ENCODE measurements at places on chromosomes 5 and 9. TPM values are rescaled to one million over a fixed set of nuclear protein-coding genes. Genes with fewer than 3 reads are reported as not detected.

Gene GABBR2
- total RNA-seq, result 0.88 TPM

Gene SLC36A1
- total RNA-seq, result 19.5 TPM

Gene ENDOG
- total RNA-seq, result 18.0 TPM

Gene CSF2
- not detected for total RNA-seq

Gene DAB2
- 277 TPM for total RNA-seq

DNA sequence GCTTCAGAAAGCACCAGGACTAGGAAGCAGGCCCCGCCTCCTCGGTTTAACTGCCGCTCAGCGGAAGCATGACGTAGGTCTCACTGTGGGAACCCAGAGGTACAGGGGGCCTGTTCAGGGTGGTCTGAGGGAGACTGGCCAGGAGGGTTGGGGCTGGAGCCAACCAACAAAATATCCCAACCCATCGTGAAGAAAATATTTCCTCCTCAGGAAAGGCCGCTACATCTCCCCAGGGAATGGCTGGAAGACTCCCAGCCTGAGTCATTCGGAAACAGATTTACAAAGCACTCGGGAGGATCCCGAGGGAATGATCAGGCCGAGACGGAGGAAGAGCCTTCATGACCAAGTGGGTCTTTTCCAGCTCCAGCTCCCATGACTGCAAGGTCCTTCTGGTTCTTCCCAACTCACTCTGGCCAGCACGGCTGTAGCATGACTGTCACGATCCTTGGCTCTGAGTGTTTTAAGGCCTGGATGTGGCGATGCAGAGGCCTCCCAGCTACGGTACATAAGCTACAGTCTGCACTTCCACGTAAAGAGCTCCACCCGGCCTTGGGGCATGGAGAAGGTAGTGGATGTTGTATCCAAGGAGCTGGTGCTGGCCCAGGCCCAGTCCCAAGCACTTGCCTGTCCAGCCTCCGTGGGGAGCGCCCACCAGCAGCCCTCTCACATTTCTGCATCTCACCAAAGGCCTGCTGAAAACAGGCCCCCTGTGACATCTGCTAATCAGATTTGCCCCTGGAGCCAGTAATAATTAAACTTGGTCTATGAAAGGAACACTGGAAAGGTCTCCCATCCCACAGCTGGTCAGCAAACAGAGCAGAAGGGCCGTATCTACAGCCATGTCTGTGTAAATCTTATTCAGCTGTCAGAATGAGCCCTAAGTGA is 100.6 kb downstream of the LHFPL2 start:
- DNase-seq, result peak; percentile 88

DNA sequence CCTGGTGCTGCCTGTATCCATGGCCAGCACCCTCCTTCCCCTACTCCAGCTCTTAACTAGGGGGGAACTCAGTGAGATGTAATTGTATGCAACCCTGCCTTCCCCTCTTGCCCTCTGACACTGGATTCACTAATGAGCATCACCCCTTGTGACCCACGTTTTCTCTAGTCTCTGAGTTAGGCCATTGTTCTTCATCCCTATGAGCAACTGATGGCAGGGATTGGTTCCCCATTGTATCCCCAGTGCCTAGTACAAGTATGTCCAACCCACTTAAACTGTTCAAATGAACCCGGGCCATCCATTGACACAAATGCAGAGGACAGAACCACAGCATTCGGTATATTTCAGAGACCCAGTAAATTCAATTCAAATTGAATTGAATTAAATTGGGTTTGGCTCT is 77.6 kb upstream of the ASTN2 start:
- DNase-seq, result no peak

GRCh38 chr9:87787735-87788134 is 61.8 kb downstream of the CTSL start:
- DNase-seq, result no peak

DNA sequence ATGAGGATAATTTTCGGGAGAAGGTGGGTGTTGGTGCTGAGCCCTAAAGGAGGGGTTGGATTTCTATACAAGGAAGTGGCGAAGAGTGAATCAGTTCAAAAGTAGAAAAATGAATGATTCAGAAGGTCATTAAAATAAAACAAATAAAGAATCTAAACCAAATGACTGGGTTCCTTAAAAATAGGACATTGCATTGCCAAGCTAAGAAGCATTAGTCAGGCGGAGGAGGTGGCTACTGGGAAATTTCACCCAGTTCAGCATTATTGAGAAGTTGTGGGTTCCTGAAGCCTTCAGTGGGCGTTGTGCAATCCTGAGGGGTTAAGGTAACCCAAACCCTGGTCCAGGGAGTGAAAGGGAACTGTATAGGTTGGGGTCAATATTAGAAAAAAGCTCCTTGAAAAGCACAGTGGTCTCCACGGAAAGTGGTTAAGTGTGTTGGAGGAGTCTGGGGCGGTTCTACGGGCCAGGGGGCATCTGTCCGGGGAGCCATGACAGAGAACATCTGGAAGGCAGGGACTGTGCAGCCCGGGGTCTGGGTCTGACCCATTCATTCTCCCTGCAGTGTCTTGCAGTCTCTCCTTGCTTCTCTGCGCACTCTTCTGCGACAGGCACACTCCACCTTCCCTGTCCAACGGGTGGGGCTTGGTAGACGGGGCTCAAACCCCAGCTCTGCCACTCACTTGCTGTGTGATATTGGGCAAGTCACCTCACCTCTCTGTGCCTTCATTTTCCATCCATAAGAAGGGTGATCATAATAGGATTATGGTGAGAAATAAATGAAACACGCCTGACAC is 27.6 kb upstream of the DUSP1 start:
- peak; percentile 94 for DNase-seq

GRCh38 chr9:38006163-38006562 is 62.9 kb downstream of the SHB start:
- DNase-seq, result no peak

- peak; percentile 69 for DNase-seq
Observed at GRCh38 chr5:111401906-111402305, 110.4 kb downstream of the STARD4 start.

DNA sequence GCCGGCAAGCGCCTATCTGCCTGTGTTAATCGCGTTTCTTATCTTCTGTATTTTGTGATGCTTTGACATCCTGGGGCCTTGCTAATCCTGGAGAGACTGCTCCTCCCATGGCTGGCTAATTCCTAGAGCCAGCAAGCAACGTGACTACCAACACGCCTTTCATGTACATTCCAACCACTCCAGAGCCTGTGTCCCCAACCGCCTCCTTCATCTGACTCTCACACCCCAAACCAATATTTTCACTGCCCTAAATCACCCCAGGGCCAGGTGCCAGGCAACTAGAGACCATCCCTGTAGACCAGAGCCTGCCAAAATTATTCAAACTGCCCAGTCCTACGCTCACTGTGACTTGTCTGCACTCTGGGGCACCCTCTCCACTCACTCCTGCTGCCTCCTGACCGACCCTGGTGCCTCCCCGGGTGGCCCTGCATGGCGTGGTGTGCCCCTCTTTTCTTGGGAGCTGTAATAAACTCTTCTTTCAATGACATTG is 50.5 kb upstream of the COL5A1 start:
- peak; percentile 90 for DNase-seq

DNA sequence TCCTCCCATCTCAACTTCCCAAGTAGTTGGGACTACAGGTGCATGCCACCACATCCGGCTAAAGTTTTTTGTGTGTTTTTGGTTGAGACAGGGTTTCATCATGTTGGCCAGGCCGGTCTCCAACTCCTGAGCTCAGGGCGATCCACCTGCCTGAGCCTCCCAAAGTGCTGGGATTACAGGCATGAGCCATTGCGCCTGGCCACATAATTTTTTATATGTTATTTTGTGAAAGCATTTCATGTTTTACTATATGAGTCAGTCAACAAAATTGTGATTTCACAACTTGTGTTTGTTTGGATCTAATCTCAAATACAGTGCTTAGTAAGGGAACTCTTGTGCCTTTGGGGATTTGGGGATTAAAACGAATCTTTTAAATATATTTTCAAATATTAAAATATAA is 20.0 kb upstream of the FAM120AOS start:
- DNase-seq, result peak; percentile 19

- DNase-seq, result peak; percentile 86
Observed at GRCh38 chr9:21801683-21802417, 586 bp upstream of the MTAP start.

GRCh38 chr5:180950291-180950949 is 38.2 kb upstream of the BTNL3 start:
- no peak for DNase-seq

DNA sequence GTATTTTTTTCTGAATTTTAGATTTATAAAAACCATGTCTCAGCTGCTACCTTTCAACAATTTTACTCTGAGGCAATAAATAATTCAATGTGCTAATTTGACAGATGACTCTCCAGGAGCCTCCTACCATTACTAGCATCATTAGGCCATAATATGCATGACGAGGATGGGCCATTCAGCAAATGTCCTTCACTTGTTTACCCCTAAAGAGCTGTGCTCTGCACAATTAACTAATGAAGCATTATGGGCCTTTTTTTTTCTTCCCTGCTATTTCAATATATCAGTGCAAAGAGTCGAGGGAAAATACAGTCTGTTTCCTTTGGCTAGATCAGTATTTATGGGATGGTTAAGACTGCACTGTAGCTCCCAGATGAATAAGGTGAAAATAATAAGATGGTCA is 627.2 kb downstream of the ISL1 start:
- no peak for DNase-seq

- peak; percentile 93 for DNase-seq
Observed at GRCh38 chr9:98168941-98169488, 23.4 kb downstream of the CORO2A start.

GRCh38 chr5:24649531-24649930 is 4.8 kb upstream of the CDH10 start:
- DNase-seq, result no peak

DNA sequence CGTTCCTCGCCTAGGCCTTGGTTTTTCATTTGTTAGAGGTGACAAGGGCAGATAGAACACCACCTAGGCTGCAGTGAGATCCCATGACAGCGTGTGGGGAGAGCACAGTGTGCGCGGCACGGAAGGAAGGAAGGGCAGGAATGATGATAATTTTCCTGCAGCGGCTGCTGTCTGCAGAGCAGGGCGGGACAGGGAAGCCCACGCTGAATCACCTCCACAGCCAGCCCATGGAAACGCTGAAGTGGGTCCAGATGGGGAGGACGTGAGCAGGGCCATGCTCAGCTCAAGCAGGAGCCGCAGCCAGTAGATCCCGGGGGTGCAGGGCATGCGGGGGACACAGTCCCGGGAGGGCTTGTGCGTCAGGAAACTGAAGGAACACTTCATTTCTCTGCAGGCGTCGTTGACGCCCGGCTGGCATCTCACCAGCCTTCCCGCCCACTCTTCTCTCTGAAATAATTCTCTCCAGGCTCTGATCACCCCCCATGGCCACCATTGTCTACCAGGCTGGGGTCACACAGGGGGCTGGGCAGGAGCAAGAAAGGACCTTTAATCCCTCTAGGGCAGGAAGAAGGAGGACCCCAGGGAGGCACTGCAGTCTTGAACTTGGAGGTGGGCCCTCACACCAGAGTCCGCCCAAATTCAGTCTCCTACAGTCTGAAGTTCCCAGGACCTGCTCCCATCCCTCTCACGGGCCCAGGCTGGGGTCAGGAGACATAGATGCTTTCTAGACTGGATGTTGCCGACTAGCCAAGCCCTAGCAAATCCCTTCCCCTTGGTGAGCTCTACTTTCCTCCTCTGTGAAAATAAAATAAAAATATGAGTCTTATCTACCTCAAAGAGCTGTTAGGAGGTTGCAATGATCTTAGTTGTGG is 20.9 kb upstream of the SYNPO start:
- DNase-seq, result peak; percentile 76
